ENCODE measurements at places on chromosomes 1 and 21.
A peak's percentile ranks its signal among the peaks of the same experiment; 100 is the strongest.

GRCh38 chr1:151199873-151200581, 1.7 kb downstream of the PIP5K1A start:
- no peak for DNase-seq

DNA sequence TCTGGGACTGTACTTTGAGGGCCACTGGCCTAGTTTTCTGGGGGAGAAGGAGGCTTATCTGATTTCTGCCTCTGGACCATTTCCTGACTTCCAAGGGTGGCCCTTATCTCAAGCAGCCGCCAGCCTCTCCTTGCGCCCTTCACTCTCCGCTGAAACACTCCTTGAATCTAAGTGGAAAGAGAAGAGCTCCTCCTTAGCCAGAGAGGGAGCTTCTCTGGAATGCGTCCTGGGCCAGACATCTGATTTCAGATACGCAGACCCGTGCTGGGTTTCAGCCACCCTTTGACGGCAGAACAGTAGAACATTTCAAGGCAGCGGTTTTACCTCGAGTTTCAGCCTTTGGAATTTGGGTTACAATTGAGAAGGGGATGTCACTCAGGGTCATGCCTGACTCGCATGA, 308.0 kb downstream of the CAMTA1 start:
- DNase-seq = no peak

GRCh38 chr1:9389968-9390367, 97.3 kb downstream of the SPSB1 start:
- no peak for DNase-seq

DNA sequence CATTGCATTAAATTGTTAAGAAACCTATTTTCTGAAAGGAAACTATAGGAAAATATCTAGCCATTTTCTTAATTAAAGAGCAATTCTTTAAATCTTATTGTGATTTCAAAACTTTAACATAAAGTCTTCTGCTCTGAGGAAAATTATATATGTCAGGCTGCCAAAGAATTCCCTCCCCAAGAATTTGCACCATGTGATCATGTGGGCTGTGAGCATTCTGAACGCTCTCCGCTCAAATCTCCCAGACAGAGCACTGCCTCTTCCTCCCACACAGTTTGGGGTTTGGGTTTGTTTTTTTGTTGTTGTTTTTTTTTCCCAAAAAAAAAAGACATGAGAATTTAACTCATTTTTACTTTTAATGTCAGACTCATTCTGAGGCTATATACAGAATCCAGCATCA, 155.9 kb upstream of the PALMD start:
- no peak for DNase-seq

DNA sequence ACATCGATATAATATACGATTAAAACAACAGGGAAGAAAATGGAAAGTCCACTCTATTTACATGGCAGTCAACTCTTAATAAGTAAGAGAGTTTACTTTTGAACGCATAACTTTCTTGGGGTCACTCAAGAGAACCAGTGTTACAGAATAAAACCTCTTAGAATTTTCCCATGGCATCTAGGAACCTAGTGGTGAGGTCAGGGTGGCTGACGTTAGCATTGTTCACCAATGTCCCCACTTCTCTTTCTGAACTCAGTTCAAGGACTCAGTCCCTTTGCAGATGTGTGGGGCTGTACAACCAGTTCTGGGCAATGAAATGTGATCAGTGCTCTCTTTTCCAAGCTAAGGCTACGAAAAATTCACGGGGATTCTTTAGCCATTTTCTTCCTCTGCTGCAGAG, 2.6 kb upstream of the RNF2 start:
- no peak for DNase-seq

GRCh38 chr1:18569811-18570545, 60.7 kb upstream of the PAX7 start:
- DNase-seq = no peak

DNA sequence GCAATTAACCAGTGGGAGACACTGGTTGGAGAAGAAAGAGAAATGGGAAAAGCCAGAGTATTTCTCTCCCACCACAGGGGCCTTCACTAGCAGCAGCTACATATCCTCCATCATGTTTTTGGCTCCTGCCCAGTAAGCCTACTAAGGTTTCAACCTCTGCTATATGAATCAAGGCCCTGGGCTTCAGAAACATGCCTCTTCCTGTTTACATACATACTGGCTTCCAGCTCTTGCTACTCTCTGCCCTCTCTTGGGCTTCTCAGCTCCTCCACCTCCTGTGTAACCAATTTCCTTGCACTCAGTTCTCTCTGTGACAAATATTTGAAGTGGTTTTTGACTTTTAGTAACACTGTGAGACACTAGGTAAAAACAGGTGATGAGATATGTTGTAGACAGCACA, 80.8 kb downstream of the LRRC7 start:
- no peak for DNase-seq

- no peak for DNase-seq
Observed at GRCh38 chr1:59070610-59071009, 226.3 kb upstream of the FGGY start.

DNA sequence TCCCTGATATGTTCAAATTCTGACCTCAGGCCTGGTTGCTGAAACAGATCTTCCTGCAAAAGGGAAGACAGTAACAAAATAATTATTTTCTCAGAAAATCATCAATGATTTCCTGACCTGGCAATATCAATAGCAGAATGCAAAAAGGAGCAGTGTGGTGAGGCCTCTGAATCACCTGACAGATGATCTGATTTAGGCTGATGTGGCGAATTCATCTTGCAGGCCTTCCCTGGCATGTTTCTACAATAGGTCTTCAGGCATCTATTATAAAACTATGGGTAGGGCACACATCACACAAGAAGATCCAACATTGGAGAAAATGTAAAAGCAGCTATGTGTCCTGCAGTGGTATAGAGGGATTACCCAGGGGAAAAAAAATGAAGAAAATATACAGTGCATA, 7.1 kb upstream of the MTF1 start:
- DNase-seq = no peak

DNA sequence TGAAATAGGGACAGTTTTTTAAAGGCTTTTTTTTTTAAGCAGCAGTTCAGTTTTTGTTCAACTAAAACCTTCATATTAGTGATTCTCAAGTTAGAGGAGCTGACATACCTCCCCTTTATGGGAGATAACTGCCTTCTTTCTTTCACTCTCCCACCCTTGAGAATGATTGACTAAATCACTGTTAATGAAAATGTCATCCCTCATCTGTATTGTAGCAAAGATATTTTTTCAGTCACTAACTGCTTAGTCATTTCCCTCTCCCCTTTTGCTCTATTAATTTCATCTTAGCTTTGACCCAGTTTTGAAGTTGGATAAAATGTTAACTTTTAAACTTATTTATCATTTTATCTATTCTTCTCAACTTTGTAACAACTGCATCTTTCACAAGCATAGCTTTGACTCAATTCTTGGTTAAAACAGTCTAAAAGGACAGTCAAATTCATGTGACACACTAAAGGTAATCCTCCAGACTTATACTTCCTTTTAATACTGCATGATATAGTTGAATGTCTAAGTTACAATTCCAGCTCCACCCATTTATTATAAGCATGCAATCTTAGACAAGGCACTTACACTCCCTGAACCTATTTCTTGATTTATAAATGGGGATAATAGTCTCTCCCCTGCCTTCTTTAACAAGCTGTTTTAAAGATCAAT, 17.1 kb downstream of the CAPZA1 start:
- DNase-seq = peak; percentile 32

- DNase-seq = peak; percentile 62
Observed at GRCh38 chr1:42737257-42737656, 2.8 kb downstream of the CLDN19 start.

DNA sequence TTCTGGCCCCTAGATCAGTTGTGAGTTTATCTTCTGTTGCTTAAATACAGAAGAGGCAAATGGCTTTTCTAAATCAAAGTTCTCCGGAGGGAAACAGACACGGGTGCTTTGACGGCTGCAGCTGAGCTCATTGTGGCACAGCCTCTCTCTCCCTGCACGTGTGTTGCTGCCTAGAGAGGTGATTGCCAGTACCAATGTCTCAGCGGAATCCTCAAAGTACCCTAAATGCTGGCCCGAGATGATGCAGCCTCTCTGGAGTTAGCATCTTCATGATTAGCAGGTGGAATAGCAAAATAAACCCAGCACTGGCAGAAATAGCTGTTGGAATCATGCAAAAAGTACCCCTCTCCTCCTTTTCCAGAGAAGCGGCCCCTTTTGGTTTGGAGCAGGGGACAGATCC, 192.2 kb downstream of the PRDM2 start:
- DNase-seq = no peak

DNA sequence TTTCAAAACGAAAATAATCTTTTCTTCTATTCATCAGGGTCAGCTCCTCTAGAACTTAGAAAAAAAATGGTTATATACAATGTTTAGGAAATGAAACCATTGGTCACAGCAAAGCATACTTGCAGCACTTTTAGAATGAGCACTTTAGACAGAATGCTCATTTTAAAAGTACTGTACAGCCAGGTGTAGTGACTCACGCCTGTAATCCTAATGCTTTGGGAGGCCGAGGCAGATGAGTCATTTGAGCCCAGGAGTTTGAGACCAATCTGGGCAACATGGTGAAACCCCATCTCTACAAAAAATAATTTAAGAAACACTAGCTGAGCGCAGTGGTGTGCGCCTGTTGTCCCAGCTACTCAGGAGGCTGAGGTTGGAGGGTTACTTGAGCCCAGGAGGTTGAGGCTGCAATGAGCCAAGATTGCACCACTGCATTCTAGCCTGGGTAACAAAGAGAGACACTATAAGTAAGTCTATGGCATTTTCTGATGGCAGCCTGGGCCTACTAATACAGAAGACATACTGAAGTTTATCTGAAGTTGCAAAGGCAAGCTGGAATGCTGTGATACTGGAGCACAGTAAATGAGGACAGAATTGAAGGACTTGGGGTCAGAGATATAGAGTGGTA, 48.9 kb upstream of the ZNF326 start:
- DNase-seq = peak; percentile 45

DNA sequence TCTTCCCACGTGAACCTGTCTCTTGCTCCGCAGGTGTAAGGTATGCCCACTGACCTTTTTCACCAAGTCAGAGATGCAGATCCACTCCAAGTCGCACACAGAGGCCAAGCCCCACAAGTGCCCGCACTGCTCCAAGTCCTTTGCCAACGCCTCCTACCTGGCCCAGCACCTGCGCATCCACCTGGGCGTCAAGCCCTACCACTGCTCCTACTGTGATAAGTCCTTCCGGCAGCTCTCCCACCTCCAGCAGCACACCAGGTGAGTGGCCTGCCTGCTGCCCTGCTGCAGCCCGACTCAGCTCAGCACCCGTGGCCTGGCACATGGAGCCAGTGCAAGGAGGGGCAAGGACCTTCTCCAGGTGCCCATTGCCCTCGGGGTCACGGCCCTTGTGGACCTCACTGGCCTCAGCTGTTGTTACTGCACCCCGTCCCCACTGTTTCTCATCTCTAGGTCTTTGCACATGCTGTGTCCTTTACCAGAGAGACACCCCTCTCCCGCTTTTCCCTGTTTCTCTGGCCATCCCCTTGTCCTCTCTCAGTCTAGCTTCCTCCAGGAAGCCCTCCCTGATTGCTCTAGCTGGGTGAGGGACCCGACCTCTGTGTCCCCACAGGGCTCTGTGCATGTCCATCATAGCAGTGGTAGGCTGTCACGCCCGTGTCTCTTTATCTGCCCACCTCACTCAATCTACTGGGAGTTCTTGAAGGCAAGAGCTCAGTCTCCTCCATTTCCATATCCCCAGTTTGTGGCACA, 25.4 kb downstream of the ZNF362 start:
- DNase-seq = no peak

GRCh38 chr1:85661767-85662166, 46.5 kb downstream of the ZNHIT6 start:
- DNase-seq = no peak

GRCh38 chr1:114896795-114897194, 42.1 kb downstream of the SYCP1 start:
- no peak for DNase-seq

DNA sequence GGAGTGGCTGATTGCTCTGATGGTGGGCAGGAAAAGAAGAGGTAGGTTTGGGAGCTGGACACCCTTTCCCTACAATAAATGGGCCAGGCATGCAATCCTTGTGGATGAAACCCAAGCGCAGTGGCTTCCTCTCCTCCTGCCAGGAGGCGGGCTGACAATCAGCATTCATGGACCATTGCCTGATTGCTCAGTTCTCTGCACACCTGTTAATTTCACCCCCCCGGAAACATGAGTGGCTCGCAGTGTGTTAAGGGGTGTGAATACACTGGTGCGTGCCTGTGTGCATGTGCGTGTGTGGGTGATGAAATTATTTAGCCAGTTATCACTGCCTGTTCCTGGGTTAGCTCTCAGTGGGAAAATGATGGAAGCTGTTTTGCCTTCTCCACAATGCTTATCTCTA, 310.7 kb downstream of the PCP4 start:
- DNase-seq = no peak

DNA sequence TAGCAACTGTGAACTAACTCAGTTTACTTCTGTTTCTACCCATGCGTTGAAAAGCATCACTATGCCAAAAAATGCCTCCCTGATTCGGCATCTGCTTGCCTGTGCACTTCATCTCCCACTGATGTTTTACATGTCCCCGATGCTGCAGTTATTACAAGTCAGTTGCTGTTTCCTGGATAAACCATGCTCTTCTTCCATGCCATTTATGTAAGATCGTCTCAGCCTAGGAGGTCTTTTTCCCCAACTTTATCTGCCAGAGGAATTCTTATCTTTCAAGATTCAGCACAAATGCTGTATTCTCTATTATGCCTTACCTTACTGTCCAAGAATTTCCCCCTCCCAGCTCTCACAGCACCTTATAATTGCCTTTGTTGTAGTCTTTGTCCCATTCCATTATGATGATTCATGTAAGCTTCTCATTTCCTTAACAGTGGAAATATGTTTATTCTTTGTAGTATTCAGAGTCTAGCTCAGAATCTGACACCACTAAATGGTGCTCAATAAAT, 30.0 kb downstream of the PRKACB start:
- no peak for DNase-seq

DNA sequence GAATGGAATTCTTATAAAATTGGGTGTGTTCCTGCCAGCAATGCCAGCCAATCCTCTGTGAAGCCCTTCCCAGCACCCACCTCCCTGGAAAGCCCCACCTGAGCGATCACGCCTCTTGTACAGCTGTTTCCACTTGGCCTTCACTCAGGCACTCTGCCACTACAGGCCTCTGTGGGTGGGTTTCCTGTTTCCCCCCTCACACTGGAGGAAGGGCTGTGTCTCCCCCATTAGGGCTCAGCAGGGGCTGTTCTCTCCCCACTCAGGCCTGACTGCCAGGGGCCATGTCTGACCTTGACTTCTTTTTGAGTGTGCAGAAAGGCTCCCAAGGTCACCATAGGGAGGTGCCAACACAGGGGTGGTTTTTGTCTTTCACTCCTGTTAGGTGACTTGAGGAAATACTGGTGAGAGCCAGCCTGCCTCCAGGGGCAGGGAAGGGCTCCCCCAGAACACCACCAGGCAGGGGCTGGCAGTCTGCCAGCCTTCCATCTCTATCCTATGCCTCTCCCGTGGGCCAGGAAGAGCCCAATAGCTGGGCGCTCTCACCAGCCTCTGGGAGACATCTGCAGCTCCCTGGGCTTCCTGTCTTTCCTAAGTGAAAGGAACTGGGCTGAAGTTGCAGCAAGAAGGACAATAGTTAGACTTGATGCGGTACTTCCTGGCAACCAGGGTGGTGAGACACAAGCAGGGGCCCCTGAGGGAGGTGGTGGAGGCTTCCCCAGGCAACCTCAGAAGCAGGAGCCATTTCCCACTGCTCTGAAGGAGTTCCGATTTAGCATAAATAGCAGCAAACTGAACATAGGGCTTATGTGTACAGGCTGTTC, 49.1 kb downstream of the ELK4 start:
- DNase-seq = no peak

- DNase-seq = no peak
Observed at GRCh38 chr1:244214009-244214967, 163.2 kb downstream of the ZBTB18 start.

All from GM13976 (cell line).